NCI-H2171 (cell line): ENCODE measurements at places on chromosomes 3 and 15.

GRCh38 chr3:79362571-79363270 is 405.1 kb downstream of the ROBO1 start:
- no peak for DNase-seq

DNA sequence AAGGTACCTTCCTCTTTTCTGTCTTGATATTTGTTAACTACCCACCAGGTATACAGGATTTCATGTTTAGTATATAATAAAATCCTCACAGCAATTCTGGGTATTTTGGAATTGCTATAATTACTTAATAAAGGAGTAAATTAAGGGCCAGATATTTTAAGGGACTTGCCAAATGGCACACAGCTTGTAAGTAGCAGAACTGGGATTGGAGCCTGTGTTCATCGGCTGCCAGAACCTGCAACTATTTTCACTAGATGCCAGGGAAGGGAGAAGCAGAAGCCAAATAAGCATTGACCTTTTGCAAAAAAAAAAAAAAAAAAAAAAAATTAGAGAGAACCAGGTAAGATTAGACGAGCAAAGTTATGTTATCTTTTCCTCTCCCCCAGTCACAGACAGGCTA is 683.3 kb upstream of the CADM2 start:
- no peak for DNase-seq

GRCh38 chr3:149971403-149972075 is 844 bp upstream of the PFN2 start:
- peak; percentile 85 for DNase-seq

DNA sequence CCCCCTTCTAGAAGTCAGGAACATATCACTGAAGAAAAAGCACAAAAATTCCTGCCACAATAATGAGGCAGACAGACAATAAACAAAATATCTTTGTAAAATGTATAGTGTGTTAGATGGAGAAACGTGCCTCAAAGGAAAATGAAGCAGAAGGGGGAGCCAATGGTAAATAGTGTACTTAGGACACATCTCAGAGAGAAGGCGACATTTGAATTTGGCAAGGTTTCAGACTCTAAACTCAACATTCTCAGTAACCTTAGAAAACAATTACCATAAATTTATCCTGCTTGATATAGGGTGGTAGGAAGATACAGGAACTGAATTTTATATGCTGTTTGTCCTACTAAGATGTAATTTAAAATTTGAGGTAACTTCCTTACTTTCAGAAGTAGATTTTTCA is 52.6 kb upstream of the PTX3 start:
- no peak for DNase-seq

DNA sequence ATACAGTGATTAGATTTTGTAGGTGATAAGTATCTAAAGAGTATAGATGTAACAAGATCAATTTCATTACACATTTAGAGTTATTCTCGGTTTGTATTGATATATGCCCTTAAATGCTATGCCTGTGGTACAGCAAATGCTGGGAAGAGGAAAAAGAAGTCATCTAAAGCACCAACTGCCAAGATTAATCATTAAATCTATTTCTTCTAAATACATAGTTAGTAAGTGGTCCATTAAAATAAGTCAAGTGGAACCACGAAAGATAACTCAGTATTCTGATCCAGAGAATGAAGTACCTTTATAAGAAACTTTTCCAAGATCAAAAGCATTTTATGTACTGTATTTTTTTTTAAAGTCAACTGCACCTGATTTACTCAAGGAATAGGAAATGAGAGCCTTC is 142.1 kb upstream of the CGNL1 start:
- DNase-seq = no peak

- DNase-seq = no peak
Observed at GRCh38 chr3:1087066-1087560, 5.7 kb upstream of the CNTN6 start.

DNA sequence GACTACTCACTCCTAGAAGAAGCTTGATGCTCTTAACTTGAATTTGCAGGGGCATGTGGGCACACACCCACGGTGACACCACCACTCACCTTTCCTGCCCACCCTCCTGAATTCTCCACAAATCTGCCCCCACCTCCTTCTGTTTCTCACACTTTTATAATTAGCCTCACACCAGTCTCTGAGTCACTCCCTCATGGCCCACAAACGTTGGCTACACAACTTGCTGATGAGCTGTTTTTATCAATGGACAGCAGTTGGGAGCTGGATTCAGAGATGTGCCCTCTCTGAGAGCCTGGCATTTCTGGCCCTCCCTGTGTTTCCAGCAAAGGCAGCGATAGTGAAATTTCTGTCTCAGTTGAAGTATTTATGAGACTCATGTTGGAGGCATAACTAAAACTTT is 1.3 kb downstream of the COLQ start:
- DNase-seq = no peak

DNA sequence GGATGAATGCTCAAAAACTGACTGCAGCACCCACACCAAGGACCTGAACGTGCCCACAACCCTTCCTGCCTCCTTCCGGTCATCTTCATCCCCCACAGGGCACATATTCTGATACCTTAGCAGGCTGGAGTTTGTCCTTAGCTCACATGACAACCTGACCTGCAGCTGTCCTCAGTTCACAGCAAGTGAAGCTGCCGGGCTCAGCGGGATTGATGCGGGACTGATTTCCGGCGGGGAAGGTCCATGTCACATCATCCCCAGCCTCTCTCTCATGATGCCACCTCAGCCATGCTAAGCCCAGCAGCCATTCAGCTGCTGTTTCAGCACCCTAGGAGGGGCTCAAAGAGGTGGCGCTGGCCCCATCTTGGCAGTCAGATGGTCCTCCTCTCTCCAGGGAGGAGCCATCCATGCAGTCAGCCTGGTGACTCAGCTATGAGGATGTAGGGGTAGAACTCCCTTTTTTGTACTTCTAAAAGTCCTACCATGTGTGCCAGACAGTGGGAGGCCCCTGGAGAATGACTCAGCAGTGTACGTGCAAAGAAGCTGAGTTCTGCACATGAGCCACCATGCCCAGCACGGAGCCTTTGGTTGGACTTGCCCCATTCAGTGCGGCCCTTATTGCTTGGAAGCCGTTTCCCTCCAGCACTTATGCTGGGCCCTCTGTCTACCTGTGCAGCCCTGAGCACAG is 9.5 kb downstream of the CA12 start:
- no peak for DNase-seq

GRCh38 chr3:114645392-114645791 is 351.6 kb downstream of the TIGIT start:
- no peak for DNase-seq

DNA sequence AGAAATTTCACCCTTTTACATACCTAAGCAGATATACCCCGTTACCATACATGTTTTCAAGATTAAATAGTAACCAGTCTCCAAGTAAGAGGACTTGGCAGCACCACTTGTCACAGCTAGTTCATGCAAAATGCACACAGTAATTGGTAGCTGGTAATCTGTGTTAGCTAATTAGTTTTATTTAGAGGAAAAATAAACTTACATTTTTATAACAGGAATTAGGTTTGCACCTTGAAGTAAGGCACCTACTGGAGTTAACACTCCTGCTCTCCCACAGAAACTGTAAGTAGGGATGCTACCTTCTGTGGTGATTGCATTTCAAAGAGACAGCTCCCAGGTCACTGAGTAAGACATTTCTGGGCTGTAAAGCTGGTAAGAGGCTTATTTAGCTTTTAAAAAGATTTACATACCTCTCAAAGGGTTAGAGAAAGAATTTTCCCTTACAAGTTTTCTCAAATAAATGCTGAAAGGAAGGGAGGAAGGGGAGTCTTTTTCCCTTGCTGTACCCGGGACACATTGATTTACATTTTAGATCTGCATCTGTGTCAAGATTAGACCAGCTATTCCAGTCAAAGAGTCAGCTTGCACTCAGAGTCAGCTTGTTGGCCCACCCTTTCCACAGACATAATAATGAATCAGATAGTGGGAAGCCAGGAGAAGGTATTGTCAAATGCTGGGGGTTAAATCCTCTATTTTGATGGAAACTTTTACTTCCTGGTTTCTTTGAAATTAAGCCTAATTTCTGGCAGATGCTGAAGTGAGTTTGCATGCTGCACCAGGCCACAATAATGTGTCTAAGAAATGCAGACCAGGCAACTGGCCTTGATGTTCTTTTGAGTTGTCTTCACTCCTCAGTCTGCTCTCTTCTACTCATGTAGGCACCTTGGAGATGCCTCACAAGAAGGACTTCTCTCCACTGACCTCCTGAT is 77.6 kb upstream of the CHD2 start:
- DNase-seq = no peak

DNA sequence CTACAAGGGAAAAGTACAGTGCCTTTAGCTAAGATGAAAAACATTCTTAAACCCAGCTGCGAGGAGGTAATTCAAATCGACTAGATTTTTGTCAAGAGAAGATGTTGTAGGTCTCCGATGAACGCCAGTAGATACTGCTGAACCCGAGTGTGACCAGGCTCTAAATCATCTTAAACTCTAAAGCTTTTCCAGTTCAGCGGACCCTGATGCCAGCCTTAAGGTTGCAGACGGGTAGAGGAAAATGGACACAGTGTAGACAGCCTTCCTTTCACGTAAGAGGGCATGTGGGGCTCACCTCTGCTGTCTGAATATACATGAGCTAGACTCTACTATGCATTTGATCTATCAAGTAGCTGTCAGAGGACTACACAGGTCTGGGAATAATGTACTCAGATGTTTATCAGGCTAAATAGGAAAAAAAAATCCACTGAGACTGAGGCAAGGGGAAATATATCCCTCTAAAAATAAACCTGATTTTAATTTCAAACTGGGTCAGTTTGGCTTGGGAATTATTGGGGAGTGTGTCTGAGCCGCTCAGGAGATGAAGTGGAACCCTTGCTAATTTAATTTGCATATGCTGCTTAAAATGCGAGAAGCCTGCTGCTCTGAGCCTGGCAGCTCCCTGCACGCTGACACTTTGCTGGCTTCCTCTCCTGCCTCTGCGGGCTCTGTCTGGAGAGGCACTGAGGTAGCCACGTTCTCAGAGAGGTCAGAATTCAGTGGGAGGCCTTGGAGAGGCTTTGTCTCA is 151.9 kb downstream of the CADPS start:
- DNase-seq = no peak

DNA sequence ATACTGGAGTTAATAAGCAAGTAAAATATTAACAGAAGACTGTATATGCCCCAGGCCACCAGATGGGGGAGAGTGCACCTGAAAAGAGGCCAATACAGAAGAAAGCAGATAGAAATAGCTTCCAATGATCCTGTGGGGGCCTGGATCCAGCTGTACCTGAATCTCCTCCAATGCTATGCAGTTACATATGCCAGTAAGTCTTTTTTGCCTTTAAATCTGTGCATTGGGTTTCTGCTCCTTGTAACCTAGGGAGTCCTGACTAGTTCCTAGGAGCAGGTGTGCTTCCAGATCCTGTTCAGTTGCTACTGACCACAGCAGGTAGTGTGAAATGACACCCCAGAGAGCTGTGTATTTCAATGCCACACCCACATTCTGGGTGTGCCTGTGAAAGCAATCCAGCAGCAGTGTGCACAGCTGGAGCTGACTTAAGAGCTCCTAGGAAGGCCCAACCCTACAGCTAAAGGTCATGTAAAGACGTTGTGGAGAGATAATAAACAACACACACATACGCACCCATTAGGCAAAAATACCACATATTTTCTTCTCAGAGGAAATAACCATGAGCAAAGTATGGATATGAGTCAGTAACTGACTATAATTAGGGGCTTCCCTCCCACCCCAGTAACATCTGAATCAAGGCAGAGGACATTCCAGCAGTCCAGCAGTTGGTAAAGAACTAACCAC is 62.2 kb upstream of the AKAP13 start:
- DNase-seq = no peak

GRCh38 chr3:129611812-129612533 is 5.5 kb upstream of the PLXND1 start:
- no peak for DNase-seq

DNA sequence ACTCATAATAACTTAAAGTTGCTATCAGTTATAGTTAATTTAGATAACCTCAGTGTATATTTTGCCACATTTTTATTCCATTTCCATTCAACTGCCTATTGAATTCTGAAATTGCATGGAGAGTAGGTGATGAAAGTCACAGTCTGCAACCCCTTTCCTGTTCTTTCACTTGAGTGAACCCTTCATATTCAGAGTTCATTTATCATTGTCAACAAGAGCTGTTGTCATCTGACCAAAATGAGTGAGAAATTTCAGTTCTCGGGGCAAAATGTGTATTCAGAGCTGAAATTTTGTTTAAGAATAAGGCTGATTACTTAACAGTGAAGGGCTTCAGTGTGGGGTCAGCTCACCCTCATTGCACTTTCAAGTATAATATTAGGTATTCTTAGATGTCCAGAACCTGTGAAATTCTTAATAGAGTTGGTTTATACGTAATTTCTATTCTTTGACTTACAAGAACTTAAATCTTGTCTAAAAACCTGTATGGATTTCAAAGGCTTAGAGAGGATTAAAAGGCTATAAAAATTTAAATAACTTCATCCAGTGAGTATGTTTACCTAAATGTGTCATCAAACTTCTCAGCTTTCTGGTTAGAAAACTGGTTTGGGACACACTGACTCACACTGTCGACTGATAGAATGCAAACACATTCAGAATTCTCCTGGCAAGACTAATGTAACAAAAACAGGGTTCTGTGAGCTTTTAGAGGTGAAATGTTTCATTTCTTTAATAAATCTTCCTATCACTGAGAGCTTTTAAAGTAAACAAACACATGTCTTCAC is 92.2 kb downstream of the CMSS1 start:
- DNase-seq = no peak

DNA sequence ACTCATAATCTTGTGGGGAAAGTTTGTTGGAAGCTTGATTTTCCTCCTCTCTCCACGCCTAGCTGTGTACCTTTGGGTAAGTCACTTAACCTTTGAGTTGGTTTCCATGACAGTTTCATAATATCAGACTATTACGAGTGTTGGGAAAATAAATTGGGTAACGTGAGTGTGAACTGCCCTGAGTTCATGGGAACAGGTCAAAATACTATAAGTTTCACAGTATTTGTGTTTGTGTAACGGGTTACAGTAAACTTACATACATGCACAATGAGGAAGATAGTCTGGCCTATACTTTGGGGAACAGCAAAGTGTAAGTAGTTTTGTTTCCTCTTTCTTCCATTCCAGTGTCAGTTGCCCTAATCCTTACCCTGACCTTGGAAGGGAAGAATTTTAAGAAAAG is 509.9 kb downstream of the MECOM start:
- no peak for DNase-seq

GRCh38 chr3:13303410-13303809 is 116.7 kb downstream of the NUP210 start:
- DNase-seq = no peak

GRCh38 chr3:127908951-127909350 is 6.1 kb upstream of the KBTBD12 start:
- no peak for DNase-seq

DNA sequence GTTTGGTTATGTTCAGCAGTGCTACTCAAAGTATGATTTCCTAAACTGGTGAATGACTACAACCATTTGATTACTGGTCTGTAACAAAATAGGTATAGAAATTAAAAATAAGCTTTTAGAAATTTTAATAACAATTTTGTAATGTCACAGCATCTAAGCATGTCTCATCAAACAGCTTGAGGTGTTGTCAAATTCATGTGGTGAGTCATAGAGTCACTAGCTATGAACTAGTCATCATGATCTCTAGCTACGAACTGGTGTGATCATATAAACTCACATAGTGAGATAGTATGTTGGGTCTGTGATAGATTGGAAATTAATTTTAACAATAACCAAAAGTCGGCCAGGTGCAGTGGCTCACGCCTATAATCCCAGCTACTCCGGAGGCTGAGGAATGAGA is 213.9 kb upstream of the RBMS3 start:
- DNase-seq = no peak

- DNase-seq = no peak
Observed at GRCh38 chr3:134900482-134900881, 105.4 kb downstream of the EPHB1 start.

GRCh38 chr3:50652709-50653108 is 22.0 kb upstream of the DOCK3 start:
- DNase-seq = no peak

- DNase-seq = peak; percentile 32
Observed at GRCh38 chr3:62529230-62529629, 155.9 kb upstream of the FEZF2 start.
